ENCODE measurements at places on chromosomes 1 and 21.

- no peak for DNase-seq
Observed at GRCh38 chr1:232123775-232124659, 497.4 kb downstream of the DISC1 start.

GRCh38 chr1:187949567-187949966 lies 1120.8 kb downstream of the PLA2G4A start:
- DNase-seq, result no peak

- no peak for DNase-seq
Observed at GRCh38 chr1:11338284-11338924, 65.4 kb downstream of the UBIAD1 start.

GRCh38 chr1:24190983-24191461 lies 3.9 kb upstream of the IFNLR1 start:
- no peak for DNase-seq

DNA sequence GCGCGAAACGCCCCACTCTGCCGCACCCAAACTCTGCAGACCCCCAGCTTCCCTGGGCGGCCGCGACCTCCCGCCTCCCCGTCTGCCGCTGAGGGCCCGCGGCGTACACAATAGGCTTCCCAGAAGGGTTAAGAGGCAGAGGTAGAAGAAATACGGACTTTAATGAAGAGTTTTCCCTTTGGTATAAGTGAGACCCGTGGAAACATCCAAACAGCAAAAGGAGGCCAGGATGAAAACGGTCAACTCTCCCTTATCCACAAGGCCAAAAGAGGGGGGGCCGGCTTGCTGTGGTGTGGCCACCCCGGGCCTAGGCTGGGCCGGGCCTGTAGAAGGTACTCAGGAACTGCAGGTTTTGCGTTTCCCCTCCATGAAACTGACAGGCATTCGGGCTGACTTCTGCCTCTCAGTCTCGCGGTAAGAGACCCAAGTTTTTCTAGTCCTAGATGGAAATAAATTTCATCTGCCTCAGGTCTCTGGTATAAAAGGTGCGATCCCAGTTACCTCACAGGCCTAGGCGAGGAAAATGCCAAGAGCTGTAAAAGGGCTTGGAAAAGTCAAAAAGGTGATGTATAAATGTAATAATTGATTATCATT lies 671 bp upstream of the PYGO2 start:
- no peak for DNase-seq

GRCh38 chr1:178645157-178645807 lies 79.8 kb upstream of the RALGPS2 start:
- DNase-seq, result no peak

DNA sequence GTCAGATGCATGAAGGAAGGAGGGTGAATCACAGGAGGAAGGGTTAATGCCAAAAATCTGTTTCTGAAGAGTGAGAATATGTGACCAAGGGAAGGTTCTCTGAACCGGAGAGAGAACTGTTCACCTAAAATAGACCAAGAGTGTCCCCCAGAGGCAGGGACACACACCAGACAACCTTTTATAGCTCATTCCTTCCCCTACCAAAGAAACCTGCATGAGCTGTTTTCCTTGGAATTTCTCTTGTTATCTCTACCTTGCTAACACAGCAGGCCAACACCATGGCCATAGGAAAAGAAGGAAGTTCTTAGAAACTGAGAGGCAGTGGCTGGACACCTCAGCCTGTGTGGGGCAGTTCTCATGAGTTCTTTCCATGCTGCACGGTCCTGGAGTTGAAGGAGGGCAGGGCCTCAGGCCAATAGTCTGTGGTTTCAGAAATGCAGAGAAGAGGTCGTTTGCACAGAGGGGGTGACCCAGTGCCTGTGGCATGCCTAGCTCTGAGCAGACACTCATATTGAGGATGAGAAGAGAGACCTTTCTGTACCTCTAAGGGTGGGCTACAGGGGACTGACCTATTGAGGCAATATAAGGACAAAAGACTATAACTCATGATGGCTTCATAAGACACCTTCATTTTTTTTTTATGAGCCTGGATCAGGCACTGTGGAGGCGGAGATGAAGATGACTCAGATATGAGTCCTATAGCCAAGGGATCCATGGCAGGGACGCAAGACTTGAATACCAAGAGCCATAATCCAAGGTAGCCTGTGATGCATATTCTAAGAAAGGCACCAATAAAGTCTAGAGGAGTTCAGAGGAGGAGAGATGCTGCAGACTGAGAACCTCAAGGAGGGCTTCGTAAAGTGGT lies 39.4 kb downstream of the IGFN1 start:
- no peak for DNase-seq

DNA sequence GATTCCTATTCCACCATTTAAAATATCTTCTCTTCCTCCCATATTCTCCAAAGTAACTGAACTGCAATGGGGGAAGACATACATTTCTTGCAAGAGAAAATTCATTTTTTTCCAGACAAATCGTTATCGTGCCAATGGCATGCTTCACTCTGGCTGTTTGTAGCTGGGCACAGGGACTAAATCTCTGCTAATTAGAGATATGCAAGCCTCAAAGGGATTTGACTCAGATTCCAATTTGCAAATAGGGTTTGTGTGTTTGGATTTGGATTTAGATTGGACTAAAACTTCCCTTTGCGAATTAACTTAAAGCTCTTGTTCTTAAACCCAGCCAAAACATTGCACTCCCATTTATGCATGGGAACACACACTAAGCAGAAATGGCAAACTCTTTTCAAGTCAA lies 276.2 kb upstream of the DUSP10 start:
- no peak for DNase-seq

- no peak for DNase-seq
Observed at GRCh38 chr1:182968151-182968741, 15.3 kb upstream of the SHCBP1L start.

- peak; percentile 27 for DNase-seq
Observed at GRCh38 chr1:50959303-50959912, 659 bp downstream of the FAF1 start.

DNA sequence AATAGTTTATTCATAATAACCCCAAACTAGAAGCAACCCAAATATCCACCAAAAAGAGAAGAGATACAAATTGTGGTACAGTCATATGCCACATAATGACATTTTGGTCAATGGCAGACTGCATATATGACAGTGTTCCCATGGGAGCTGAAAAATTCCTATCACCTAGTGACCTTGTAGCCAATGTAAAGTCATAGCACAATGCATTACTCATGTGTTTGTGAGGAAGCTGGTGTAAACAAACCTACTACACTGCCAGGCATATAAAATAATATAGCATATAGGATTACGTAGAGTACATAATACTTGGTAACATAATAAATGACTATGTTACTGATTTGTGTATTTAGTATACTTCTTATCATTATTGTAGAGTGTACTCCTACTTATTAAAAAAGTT lies 29.5 kb upstream of the SLFNL1 start:
- no peak for DNase-seq

DNA sequence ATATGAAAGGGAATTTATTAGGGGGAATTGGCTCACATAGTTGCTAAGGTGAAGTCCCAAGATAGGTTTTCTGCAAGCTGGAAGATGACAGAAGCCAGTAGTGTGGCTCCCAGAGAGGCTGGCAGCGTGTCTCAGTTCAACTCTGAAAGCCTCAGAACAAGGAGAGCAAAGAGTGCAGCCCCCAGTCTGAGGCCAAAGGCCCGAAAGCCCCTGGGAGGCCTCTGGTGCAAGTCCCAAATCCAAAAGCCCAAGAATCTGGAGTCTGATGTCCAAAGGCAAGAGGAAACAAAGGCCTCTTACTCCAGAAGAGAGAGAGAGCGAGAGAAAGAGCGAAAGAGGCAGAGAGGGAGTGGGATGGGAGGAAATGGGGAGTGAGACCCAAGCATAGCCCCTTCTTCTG lies 18.3 kb downstream of the KCNA2 start:
- no peak for DNase-seq

- no peak for DNase-seq
Observed at GRCh38 chr1:153560771-153561465, 4.7 kb downstream of the S100A2 start.

- DNase-seq, result no peak
Observed at GRCh38 chr1:66774438-66774837, 22.2 kb downstream of the DYNLT5 start.

GRCh38 chr21:35637431-35637830 lies 422.9 kb downstream of the SETD4 start:
- DNase-seq, result no peak

DNA sequence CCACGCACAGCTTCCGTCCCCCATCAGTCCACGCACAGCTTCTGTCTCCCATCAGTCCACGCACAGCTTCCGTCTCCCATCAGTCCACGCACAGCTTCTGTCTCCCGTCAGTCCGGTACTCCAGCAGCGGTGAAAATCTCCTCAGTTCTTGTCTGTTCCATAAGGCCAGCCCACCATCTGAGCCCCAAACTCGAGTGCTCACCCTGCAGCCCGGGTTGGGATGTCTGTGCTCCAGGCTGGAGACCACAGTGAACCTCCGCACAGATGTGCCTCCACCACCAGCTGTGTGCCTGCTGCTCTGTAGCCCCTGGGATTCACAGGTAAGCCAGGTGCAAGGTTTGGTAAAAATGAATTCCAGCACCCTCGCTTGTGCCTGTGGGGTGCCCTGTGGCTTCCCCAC lies 258.6 kb downstream of the NPHP4 start:
- no peak for DNase-seq

GRCh38 chr1:226609836-226610455 lies 61.4 kb downstream of the STUM start:
- no peak for DNase-seq

- no peak for DNase-seq
Observed at GRCh38 chr1:180415236-180415848, 87.0 kb downstream of the ACBD6 start.

DNA sequence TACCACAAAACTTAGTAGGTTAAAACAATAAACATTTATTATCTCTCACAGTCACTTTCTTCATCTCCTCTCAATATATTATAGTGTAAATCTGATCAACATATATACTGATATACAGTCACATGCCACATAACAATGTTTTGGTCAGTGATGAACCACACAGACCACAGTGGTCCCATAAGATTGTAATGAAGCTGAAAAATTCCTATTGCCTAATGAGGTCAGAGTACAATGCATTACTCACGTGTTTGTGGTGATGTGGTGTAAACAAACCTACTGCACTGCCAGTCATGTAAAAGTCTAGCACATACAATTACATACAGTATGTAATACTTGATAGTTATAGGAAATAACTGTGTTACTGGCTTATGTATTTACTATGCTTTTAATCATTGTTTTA lies 30.1 kb downstream of the OLFML3 start:
- no peak for DNase-seq

- no peak for DNase-seq
Observed at GRCh38 chr1:116572099-116572498, 1.3 kb upstream of the CD58 start.

- peak; percentile 56 for DNase-seq
Observed at GRCh38 chr21:46559291-46559983, 45.4 kb downstream of the S100B start.

GRCh38 chr1:44368471-44369151 lies 13.6 kb upstream of the ERI3 start:
- DNase-seq, result no peak

- peak; percentile 63 for DNase-seq
Observed at GRCh38 chr1:115089420-115090185, at the start of gene TSPAN2. Gene TSPAN2, minus strand, starts transcription at chr1:115089503. Its CDS starts 71 bp downstream, at chr1:115089432.

DNA sequence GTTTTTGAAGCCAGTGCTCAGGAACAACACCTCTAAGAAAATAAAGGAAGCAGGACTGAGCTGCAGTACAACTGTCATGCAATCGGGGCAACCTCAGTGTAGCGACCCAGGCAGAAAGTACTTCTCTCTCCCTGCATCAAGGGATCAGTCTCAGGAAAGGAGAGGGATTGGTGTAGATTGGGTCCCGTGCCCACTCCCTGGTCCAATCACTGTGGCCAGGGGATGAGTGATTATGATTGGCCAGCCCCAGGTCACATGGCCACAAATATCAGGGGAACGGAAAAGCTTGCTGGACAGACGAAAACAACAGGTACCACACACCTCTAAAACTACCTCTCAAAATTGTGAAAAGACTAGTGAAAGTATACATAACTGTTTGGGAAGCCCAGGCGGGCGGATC lies 136.2 kb upstream of the F3 start:
- DNase-seq, result no peak

All from CD4-positive, alpha-beta T cell treated with Interleukin-15 for 4 hours (primary cell).